RPMI7951 (cell line): ENCODE measurements at places on chromosomes 16 and 17. TPM values are rescaled to one million over a fixed set of nuclear protein-coding genes. Genes with fewer than 3 reads are reported as not detected.

KRT14 gene
- not detected in 2 replicates for total RNA-seq

CD300H gene
- not detected in 2 replicates for total RNA-seq

CCR7 gene
- not detected in 2 replicates for total RNA-seq

NGFR gene
- 6.4 and 10.1 TPM in 2 replicates for total RNA-seq

TMEM238L gene
- total RNA-seq: not detected in 2 replicates

GP1BA gene
- total RNA-seq: not detected in 2 replicates

SEPTIN12 gene
- total RNA-seq: not detected in 2 replicates

DHRS7C gene
- total RNA-seq: not detected in 2 replicates

PRKCB gene
- not detected in 2 replicates for total RNA-seq

WNK4 gene
- 0.20 and 0.24 TPM in 2 replicates for total RNA-seq

NACA2 gene
- not detected in 2 replicates for total RNA-seq

C17orf78 gene
- total RNA-seq: not detected in 2 replicates

HEATR9 gene
- total RNA-seq: not detected in 2 replicates

OVCA2 gene
- total RNA-seq: 67.5 and 69.9 TPM in 2 replicates

RHBDL1 gene
- 0.72 TPM in 1 of 2 replicates, not detected in the other for total RNA-seq

HP gene
- total RNA-seq: not detected in 2 replicates

KRTAP1-1 gene
- not detected in 2 replicates for total RNA-seq

CUEDC1 gene
- total RNA-seq: 6.4 and 6.6 TPM in 2 replicates

KCNJ16 gene
- total RNA-seq: not detected in 2 replicates

CRYM gene
- 0.10 TPM in 1 of 2 replicates, not detected in the other for total RNA-seq

MTHFSD gene
- 6.1 and 8.8 TPM in 2 replicates for total RNA-seq

GDPD1 gene
- total RNA-seq: 0.72 and 1.2 TPM in 2 replicates

MAPT gene
- 0.10 and 0.12 TPM in 2 replicates for total RNA-seq

MYL4 gene
- total RNA-seq: not detected in 2 replicates

ADAM11 gene
- 0.10 and 0.12 TPM in 2 replicates for total RNA-seq

TMEM256 gene
- total RNA-seq: 177 and 229 TPM in 2 replicates

SEPTIN1 gene
- not detected in 2 replicates for total RNA-seq

SCNN1B gene
- not detected in 2 replicates for total RNA-seq

PRSS27 gene
- 0.29 and 1.1 TPM in 2 replicates for total RNA-seq

CIBAR2 gene
- total RNA-seq: not detected in 2 replicates

INCA1 gene
- 0.24 TPM in 1 of 2 replicates, not detected in the other for total RNA-seq

OR3A3 gene
- total RNA-seq: not detected in 2 replicates

TMIGD1 gene
- total RNA-seq: not detected in 2 replicates

HSD17B1 gene
- total RNA-seq: 0.68 and 1.4 TPM in 2 replicates

ZP2 gene
- not detected in 2 replicates for total RNA-seq

TSR3 gene
- 50.0 and 65.5 TPM in 2 replicates for total RNA-seq

KRT13 gene
- 0.24 TPM in 1 of 2 replicates, not detected in the other for total RNA-seq

SPN gene
- total RNA-seq: 0.20 TPM in 1 of 2 replicates, not detected in the other

FBXO39 gene
- not detected in 2 replicates for total RNA-seq

ASIC2 gene
- not detected in 2 replicates for total RNA-seq

GRAP gene
- not detected in 2 replicates for total RNA-seq

PPP1R27 gene
- not detected in 2 replicates for total RNA-seq

TMEM92 gene
- 0.29 TPM in 1 of 2 replicates, not detected in the other for total RNA-seq

OSGIN1 gene
- total RNA-seq: 4.2 and 4.3 TPM in 2 replicates

TNFRSF13B gene
- not detected in 2 replicates for total RNA-seq

HCRT gene
- not detected in 2 replicates for total RNA-seq

ABCA6 gene
- 0.10 TPM in 1 of 2 replicates, not detected in the other for total RNA-seq

TMEM114 gene
- total RNA-seq: not detected in 2 replicates

SREBF1 gene
- total RNA-seq: 24.3 and 25.7 TPM in 2 replicates

ESRP2 gene
- total RNA-seq: 0.24 TPM in 1 of 2 replicates, not detected in the other

TMEM204 gene
- total RNA-seq: not detected in 2 replicates
